CD8-positive, alpha-beta memory T cell (primary cell): ENCODE measurements at places on chromosomes 5 and 9.

DNA sequence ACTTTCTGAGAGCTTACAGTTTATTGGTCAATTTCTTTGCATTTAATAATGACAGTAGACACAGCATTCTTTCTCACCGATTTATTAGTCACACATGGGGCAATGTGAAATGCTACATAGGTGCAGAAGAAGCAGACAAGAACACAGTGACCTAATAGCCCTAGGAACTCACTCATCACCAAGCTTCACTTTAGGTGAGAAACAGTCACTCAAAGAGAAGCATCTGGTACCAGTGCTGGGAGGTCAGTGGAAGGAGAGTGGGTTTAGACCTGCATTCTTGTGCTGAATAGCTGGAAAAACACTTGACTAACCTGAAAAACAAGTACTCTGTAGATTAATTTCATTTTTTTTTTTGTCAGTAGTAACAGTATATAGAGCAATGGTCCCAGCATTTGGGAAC is 179.6 kb downstream of the GRIA1 start:
- DNase-seq = no peak

GRCh38 chr5:115583474-115583873 is 18.8 kb downstream of the TICAM2 start:
- DNase-seq = no peak

DNA sequence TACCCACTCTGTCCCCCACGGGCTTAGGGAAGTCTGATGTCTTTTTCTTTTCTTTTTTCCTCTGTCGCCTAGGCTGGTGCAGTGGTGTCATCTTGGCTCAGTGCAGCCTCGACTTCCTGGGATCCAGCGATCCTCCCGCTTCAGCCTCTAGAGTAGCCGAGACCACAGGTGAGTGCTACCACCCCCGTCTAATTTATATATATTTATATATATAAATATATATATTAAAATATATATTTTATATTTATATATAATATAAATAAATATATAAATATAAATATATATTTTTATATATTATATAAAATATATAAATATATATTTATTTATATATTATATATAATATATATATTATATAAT is 3.3 kb upstream of the ANXA2R start:
- no peak for DNase-seq

DNA sequence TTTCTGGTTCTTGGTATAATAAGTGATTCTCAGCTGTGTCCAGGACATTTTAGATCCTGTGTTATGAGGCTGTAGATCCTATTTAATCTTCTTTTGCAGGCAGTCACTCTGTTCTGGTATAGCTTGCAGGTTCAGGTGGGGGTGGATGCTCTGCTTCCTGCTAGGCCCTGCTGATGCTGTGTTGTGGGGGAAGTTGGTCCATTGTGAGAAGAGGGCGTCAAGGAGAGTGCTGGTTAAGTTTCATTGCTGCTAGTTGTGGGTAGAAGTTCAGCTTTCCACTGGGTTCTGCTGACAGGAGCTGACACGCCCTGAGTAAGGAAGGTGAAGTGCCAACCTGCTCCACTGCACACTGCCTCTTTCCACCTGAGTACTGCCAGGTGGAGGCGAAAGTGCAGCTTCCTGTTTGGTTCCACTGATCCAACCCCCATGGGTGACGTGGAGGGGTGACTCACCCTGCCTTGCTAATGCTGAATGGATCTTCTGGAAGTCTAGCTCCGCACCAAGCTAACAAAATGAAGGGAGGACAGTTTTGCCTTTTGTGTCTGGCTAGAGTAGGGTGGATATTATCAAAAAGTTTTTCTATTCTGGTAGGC is 16.3 kb downstream of the NMRK1 start:
- DNase-seq = peak; percentile 22

DNA sequence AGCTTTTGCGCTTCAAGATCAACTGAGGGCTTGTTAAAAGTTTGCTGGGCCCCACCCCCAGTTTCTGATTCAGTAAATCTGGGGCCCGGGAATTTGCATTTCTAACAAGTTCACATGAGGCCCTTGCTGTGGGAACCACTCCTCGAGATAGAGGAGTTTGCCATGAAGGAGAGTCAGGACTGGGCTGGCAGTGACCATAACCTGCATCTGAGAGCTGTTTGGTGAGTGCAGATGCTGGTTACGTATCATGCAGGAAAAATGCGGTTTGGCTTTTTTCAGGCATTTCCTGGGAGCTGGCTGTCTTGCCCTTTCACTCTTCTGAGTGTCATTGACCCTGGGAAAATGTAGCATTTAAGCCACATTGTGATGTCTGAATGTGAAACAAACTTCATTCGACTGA is 9.4 kb upstream of the ANGPTL2 start:
- DNase-seq = no peak

GRCh38 chr5:65812648-65813047 is 90.6 kb downstream of the NLN start:
- DNase-seq = no peak

DNA sequence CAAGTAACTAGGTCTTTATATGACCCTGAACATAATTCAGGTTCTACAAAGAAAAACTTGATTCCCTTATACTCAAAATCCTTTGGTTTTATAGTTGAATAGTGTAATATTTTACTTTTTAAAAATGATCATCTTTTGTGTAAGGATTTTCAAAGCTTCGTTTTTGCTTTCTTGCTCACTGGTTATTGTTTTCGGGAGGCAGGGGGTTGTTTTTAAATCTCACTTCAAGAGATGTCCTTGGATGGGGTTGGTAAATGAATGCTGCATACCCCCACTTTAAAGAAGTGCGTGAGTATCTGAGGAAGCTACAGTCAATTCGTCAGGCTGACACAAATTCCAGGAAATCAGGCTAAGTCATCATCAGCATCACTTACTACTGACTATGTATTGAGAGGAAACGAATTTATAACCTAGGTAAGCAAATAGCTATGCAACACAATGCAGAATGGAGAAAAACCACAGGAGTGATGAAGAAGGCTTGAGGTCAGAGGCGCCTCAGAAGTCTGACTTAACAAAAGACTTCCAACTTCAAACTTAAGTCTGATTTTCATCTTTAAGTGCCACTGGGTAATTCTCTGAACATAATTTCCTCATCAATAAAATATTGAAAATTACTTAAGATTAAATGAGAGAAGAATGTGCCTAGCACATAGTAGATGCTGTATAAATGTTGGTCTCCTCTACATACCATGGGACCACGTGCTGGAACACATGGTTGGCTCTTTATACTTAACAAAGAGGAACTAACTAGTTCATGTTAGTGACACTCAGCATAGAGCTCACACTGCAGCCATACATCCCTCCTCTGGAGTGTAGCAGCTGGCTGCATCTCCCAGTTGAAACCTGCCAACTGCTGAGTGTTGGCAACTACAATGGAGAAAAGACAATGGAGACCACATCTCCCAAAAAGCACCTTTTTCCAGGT is 106.0 kb upstream of the KIF2A start:
- DNase-seq = no peak

DNA sequence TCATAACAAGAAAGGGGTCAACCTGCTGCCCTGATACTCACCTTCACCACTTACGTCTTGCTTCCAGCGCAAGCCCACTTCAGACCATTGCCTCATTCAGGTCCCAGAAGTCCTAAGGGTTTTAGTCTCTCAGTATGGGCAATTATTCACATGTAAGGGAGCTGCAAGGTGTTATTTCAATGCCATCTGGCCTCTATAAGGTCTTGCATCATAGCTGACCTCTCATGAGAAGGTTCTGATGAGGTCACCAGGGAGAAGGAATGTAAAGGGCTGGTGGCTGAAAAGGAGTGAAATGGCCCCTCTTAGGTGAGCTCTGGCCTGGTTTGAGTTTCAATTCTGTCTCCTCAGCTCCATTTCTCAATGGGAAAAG is 1.5 kb upstream of the MARCHF3 start:
- no peak for DNase-seq
